ENCODE measurements at places on chromosomes 3 and 15. TPM values are rescaled to one million over a fixed set of nuclear protein-coding genes. Genes with fewer than 3 reads are reported as not detected.

Gene FGD5
- total RNA-seq, result 3.1 TPM

Gene MINAR1
- 8.5 TPM for total RNA-seq

Gene IL20RB
- 1.8 TPM for total RNA-seq

Gene AADAC
- total RNA-seq, result not detected

Gene IFT122
- total RNA-seq, result 20.6 TPM

Gene ACY1
- 13.2 TPM for total RNA-seq

Gene CHRNA7
- 19.1 TPM for total RNA-seq

Gene DNAH12
- 0.22 TPM for total RNA-seq

Gene ONECUT1
- 48.9 TPM for total RNA-seq

GRCh38 chr3:176631165-176631564 is 566.1 kb downstream of the TBL1XR1 start:
- DNase-seq, result no peak

DNA sequence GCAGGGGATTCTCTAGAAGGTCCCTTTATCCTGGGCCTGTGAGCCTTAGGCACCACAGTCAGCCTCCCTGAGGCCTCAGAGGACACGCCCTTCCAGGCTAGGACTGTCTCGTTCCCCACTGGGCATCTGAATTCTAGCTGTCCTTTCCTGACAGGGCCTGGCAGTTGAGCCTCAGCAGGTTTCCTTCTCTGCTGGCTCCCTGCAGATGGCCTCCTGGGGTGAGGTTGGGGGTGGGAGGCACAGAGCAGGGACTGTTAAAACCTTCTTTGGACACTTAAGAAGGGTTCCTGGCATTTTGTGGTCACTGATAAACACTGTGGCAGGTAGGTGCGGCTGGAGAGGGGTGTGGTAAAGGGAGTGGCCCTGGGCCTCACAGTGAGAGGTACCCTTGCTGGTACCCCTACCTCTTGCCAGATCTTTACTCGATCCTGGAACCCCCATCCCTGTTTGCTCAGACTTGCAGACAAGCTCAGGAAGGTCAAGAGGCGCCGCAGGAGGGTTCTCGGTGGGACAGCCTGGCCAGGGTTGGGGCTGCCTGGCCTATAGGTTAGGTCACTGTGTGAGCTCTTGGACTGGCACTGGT is 8.5 kb downstream of the CLK3 start:
- no peak for DNase-seq

GRCh38 chr15:56724232-56724631 is 9.1 kb downstream of the ZNF280D start:
- DNase-seq, result no peak

GRCh38 chr15:95561463-95561862 is 769.0 kb upstream of the NR2F2 start:
- no peak for DNase-seq

DNA sequence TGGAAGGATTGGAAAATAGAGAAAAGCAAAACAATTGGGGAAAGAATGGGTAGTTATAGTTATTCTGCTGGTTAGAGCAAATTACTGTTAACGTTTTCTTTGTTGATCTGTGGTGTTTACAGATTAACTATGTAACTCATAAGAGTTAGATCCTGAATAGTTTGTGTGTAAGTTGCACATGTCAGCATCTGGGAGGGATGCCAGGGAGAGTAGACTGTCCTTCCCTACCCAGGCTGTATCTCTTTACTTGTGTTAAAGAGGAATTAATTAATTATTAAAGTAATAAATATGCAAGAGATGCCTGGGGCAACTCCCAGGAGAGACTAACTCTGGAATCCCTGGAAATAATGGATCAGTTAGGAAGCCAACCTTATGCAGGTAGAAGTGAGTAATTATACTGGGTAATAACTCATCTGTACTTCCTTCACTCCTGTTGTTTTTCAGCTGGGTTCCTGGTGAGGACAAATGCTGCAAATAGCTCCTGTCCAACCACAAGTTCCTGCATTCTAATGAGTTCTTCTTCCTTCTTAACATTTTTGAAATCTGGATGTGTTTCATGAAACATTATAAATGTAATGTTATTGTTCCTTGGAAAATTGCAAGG is 18.9 kb downstream of the GHRL start:
- no peak for DNase-seq

- peak; percentile 65 for DNase-seq
Observed at GRCh38 chr3:159765030-159765859, 223.4 kb upstream of the IL12A start.

- DNase-seq, result no peak
Observed at GRCh38 chr15:36737430-36737891, 158.0 kb downstream of the CDIN1 start.

- DNase-seq, result no peak
Observed at GRCh38 chr3:118425272-118425837, 609.3 kb downstream of the IGSF11 start.

- no peak for DNase-seq
Observed at GRCh38 chr3:99700631-99701268, 62.4 kb downstream of the COL8A1 start.

DNA sequence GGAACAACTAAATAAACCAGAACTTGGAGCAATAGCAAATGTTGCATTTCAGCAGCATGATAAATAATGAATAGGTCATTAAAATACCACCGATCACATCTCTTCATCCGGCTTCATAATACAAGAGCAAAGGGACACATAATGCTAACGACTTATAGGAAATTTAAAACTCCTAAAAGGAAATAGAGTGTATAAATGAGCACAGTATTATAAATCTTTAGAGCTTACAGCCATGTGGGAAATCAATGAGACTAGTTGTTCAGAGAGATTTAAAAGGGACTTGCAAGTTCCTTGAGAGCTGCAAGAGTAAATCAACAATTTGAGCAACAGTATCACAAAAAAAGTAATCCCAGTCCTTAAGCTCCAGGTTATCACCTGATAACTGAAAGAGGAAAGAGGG is 677.0 kb downstream of the PLOD2 start:
- DNase-seq, result no peak

- no peak for DNase-seq
Observed at GRCh38 chr15:92801774-92802464, 98.2 kb upstream of the CHD2 start.

DNA sequence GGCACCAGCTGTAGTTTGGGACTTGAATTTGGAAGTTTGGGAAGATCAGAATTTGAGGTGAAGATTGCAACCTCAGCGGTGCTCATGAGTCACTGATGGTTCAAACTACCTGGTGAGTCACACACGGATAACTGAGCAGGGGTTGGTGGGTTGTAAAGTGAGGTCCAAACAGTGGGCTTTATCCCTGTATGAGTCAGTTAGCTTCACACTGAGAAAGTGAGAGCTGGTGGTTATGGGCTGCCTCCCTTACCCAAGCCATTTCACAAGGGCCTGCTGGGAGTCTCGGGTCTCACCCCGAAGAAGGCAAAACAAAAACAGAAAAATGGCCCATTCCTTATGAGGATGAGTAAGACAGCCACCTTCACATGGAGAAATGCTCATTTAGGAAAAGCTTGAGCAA is 77.0 kb downstream of the ITGA11 start:
- no peak for DNase-seq

DNA sequence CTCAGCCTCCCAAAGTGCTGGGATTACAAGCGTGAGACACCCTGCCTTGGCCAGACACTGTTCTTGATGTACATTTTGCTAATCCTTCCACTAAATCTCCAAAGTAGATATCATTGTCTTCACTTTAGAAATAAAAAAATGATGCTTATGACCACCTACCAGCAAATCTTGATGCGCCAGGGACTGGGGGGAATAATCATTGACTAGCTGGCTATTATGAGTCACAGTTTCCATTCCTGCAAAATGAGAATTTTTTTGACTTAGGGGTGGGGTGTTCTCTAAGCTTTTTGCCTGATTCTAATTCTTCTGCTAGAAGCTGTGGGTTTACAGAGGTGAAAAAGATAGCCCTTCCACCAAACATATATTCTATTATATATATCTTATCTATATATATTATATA is 17.1 kb upstream of the RFC4 start:
- DNase-seq, result no peak

GRCh38 chr3:126959921-126960603 is 22.9 kb upstream of the PLXNA1 start:
- peak; percentile 26 for DNase-seq

DNA sequence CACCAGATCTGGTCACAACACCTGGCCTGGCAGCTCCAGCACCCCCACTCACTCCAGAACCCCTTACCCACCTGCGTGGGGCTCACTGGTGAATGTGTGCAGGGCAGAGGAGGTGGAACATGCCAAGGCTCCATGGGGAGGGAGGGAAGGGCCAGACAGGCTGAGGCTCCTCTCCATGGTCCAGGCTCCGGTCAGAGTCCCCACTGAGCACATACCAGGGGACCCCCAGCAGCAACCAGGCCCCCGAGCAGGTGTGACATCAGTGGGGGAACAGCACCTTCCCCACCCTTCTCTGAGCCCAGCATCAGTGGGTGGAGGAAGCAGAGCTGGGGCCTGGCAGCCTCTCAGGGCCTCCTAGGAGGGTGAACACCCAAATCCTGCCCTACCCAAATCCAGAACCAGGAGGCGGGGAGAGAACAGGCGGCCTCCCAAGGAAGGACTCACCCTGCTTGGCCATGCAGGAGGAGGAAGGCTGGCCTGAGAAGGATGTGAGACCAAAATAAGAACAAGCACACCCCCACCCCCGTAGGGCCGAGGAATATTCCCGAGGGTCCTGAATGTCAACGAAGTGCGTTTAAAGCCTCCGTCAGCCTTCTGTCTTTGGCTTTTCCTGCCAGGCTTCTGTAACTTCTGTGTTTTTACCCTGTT is 1.1 kb upstream of the GP9 start:
- no peak for DNase-seq

DNA sequence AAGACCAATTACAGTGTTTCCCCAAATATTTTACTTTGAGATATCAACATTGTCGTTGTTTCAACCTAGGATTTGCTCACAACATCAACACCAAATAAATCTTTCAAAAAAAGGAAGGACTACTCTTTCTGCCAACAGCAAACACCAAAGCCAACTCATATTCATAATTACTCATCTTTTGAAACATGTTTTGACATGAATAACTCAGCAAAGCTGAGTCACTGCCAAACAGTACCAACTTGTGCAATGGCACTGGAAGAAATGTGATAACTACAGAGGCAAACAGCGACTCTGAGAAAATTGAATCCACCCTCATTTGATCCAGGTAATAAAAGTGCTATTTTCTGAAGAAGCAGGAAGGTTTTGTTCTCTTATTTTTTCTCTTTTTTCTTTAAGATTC is 67.2 kb downstream of the PEX5L start:
- DNase-seq, result no peak

DNA sequence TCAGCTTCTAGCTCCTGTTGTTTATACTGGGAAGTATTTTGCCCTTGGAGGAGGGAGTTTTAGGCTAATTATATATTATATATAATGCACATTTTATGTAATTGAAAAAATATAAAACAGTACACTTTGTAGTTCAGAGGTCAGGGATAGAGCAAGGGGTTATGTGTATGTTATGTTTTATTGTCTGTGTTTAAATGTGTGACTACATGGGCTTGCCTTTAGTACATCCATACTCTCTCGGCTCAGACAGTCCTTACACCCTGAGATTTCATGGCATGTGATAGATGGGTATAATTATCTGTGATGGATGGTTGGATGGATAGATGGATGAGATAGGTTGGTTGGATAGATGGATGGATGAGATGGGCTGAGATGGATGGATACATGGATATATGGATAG is 17.4 kb upstream of the ST3GAL6 start:
- DNase-seq, result no peak

GRCh38 chr3:16142350-16143025 is 32.0 kb upstream of the GALNT15 start:
- no peak for DNase-seq

DNA sequence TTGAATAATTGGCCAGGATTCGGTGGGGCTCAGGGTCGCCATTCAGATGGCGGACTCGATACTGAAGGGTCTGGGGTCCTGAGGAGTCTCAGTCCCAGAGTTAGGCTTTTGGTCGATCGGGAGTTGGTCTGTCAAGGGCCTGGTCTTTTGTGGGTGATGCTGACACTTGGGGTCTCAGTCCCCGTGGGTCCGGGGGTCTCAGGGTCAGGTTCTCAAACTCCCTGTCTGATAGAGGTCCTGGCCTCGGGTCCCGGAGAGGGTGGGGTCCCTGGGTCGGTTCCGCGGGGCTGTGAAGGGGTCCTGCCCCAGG is 467 bp downstream of the NCKIPSD start:
- no peak for DNase-seq

GRCh38 chr3:167876620-167877281 is 141.2 kb downstream of the SERPINI1 start:
- no peak for DNase-seq

- no peak for DNase-seq
Observed at GRCh38 chr3:115022835-115023398, 124.2 kb downstream of the ZBTB20 start.

DNA sequence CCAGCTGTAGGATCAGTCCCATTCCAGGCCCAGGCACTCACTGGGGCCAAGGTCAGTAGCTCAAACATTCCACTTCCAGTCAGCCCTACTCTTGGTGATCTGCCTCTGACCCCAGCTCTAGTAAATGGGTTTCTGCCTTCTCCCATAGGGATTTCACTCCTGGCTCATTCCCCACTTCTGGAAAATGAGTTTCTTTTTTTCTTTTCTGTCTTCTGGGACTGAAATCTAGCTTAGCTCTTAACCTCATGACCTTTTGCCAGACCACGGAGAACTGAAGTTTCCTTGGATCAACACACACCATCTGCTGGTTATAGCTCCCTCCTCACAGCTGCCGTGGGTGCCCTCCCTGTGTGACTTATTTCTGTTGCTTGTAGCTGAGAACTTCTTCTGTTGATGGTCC is 21.3 kb downstream of the MME start:
- peak; percentile 52 for DNase-seq

- DNase-seq, result no peak
Observed at GRCh38 chr3:87084868-87085267, 93.9 kb upstream of the VGLL3 start.

GRCh38 chr3:170054204-170054603 is 16.4 kb downstream of the GPR160 start:
- no peak for DNase-seq

DNA sequence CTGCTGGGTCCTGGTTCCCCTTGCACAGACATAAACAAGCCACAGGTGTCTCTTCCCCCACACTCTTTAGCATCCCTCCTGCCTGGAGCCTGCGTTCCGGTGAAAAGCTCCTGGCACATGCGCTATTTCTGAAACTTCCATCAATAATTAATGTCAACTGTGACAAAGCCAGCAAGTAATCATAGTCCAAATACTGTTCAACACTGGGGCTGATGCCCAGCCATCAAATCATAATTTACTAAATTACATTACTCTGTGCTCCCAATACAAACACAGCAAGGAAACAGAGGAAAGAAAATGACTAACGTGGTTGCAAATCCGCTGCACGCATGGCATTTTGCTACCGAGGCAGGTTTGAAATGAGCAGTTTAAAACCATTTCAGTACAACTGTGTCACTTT is 294.7 kb downstream of the ERC2 start:
- no peak for DNase-seq

GRCh38 chr3:87900061-87900460 is 158.7 kb downstream of the CGGBP1 start:
- no peak for DNase-seq
